ENCODE measurements at places on chromosomes 5 and 9.

GRCh38 chr9:98611319-98611718 is 97.4 kb downstream of the GABBR2 start:
- no peak for DNase-seq

DNA sequence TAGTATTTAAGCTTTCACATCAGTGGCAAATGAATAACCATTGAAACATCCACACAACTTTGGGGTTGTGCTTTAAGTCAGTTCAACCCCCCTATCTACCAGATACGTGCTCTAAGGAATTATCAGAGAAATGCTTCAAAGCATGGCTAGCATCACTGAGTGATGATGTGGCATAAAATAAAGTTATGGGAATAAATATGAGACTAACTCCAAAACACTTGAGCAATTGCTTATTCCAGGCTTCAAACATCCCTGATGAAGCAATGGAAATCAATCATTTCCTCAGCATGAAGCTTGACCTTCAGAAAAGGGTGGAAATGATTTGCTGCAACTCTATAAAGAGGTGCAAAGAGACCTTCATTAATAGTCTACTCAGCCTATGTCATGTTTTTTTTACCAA is 292.0 kb upstream of the SMC2 start:
- no peak for DNase-seq

GRCh38 chr5:133562554-133562953 is 49.8 kb downstream of the FSTL4 start:
- no peak for DNase-seq

DNA sequence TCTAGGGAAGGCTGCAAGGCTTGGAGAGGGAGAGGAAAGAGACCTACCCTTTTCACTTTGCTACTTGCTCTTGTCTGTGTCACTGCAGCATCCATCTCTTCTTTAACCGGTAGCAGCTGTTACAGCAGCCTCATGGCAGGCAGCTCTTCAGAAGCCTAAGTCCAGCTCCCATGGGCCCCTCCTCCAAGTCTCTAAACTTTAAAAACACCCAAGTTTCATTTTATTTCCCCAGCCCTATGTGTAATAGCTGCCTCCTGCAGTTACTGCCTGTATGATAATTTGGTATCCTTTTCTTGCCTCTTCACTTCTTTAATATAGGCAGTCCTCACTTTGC is 313.1 kb upstream of the PIK3R1 start:
- no peak for DNase-seq

- DNase-seq: no peak
Measured at GRCh38 chr5:80667384-80667783, 12.6 kb upstream of the DHFR start.

GRCh38 chr5:40962207-40962955 is 53.1 kb downstream of the C7 start:
- DNase-seq: no peak
